ENCODE measurements at places on chromosomes 3 and 15.

- no peak for DNase-seq
Measured at GRCh38 chr3:25403968-25404367, 24.1 kb upstream of the RARB start.

GRCh38 chr15:82680200-82681102 is 29.2 kb downstream of the AP3B2 start:
- peak; percentile 76 for DNase-seq

DNA sequence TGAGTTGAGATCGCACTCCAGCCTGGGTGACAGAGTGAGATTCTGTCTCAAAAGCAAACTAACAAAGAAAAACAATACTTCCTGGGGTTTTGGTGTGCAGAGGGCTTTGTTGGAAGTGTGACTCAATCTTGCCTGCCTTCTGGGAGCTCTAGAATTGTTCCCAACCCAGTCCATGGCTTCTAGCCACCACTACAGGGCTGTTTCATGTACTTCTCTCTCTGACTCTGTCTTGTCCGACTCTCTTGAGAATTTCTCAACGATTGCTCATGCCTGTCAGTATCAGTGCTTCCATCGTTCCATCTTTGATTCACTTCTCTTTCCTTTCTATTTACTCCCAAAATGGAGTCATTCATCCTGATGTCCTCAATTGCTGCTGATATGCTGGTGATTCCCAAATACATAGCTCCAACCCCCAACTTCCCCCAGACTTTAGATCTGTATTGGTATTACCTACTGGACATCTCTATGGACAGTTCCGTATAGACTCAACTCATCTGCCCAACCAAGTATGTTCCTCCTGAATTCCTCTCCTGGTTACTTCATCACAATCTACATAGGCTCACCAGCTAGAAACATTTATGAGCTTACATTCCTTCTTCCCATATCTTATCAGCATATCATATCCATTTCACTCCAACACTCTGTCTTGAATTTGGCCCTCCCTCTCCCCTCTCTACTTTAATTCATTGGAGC is 1.8 kb upstream of the AP2M1 start:
- DNase-seq: no peak

GRCh38 chr3:74664606-74665005 is 50.1 kb upstream of the CNTN3 start:
- no peak for DNase-seq

GRCh38 chr15:70172566-70173225 is 75.0 kb upstream of the TLE3 start:
- DNase-seq: peak; percentile 65

GRCh38 chr15:95556866-95557225 is 773.7 kb upstream of the NR2F2 start:
- peak; percentile 28 for DNase-seq

- DNase-seq: no peak
Measured at GRCh38 chr3:81707996-81708395, 53.4 kb downstream of the GBE1 start.

GRCh38 chr3:7504886-7505775 is 644.2 kb downstream of the GRM7 start:
- peak; percentile 22 for DNase-seq

DNA sequence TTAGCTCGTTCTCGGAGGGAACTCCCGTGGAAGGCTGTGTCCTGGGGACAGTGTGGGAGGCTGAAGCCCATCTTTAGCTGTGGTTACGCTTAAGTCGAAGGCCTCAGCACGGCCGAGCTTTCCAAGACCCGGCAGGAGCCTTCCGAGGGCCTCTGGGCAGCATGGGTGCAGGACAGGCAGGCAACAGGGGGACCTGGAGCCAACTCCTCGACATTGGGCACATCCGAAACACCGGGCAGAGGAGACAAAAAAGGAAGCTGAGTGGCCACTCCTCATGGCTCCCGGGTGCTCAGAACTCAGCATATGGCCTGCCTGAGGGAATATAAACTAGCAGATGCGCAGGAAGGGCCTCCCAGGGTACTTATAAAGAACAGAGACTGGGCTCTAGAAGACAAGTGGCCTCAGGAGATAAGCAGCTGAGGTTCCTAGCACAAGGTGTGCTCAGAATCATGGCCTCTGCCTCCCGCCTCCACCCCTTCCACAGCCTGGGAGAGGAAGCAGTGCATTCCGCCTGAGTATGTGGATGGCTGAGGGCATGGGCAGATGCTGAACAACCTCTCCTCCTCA is 34.1 kb downstream of the ABTB1 start:
- DNase-seq: no peak

DNA sequence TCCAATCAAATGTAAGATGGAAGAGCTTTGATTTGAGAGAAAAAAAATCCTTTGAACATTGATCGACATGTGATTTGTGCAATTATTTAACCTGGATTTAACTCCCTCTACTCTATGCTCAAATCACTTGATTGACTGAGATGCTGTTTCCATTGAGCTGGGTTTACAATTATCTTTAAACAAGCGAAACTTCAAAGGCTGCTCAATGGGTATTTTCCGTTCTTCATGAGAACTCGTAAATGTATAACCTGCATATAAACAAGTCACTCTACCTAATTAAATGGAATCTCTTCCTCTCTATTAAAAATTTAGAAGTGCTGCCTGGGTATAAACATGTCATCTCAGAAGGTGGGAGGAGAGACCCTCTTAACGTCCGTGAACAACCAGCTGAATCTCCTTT is 71.9 kb downstream of the ANXA2 start:
- DNase-seq: no peak

DNA sequence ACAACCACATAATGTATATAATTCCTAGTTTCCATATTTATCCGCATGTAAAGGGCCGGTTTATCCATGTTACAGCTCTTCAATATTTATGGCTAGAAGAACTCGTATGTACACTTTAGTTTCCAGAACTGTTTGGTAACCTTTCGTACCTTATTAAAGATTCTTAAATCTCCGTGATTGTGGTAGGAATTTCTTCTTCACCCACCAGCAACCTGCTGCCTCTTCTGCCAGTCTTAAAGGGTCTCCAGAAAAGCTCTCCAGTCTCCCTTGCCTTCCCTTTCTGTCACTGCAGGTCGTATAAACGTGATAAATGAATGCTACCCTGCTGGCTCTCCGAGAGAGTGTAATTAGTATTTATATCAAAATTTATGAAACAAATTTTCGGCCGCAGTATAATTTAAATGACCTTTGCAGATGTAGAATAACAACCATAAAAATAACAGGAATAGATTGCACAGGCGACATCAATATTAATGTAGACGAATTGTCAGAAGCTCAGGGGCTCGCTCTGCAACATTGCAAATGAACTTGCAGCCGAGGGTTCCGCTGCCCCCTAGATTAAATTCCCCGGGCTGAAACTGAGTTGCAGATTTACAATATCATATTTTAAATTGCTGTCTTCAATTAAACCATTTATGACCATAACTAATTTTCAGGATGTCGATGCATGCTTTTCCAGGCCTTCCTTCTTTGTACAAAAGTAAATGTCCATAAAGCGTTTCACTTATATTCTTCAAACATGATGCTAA is 5.4 kb downstream of the ZIC1 start:
- peak; percentile 76 for DNase-seq

DNA sequence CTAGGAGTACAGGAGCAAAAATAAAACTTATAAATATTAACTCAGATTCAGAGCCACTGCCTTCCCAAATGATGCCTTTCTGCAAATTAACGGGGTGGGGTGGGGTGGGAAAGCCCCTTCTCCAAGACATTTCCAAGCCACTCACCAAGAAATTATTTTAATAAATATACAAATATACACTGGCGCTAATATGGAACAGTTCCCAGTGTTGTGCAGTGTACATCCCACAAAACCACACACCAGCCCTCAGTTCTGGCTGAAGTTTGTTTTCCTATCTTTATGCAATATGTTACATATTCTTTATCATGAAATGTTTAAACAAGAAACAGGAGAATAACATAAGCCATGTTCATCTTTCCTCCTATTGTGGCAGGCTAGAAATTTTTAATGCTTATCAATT is 53.0 kb upstream of the GYG1 start:
- DNase-seq: no peak

GRCh38 chr3:148763986-148764935 is 63.4 kb upstream of the CPB1 start:
- DNase-seq: peak; percentile 20

DNA sequence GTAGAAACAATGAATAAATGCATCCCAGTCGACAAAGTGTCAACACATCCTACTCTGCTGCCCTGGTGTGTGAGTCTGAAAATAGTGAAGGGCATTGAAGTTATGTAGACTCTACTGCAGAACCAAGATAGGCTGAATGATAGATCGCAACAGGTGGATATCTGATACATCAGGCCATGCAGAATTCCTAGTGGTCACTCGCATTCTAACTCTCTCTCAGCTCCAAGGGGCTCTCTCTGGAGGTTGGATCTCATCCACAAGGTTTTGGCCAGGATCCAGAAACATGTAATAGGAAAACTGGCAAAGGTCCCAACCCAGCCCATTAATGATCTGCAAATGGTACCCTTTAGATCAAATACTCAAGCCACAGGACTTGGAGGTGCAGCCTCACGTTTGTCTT is 514.1 kb downstream of the MAGI1 start:
- DNase-seq: no peak

DNA sequence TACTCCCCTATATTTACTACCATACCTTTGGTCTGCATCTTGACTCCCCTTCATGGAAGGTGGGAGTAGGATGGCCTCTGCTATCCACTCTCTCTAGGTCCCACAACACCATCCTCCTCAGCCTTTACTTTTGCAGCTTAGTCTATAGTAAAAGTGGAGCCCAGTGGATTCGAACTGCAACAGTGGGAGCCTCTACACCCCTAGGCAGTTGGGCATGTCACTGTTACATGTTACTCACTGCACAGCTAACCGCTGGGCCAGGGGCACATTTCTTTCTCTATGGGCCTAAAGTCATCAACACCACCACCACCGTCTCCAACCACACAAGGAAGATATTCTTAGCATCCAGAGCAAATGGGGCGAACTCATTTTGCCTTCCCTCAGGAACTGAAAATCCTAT is 62.9 kb downstream of the KLF13 start:
- no peak for DNase-seq

DNA sequence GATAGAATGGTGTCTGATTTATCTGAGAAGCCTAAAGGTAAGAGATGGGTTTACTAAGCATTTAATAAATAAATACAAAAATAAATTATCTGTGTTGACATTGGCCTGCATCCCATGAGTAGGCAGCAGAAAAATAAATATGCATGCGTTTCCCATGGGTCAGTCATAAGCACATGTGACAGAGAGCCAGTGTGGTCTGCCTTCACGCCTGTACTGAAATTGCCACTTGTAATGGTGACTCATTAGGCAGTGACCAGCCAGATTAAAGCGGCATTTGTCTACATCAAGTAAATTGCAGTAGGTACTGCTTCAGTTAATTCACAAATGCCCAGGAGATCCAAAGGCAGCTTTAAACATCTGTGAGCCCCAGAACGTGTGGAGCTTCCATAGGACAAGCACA is 399.6 kb downstream of the NAALADL2 start:
- DNase-seq: no peak

DNA sequence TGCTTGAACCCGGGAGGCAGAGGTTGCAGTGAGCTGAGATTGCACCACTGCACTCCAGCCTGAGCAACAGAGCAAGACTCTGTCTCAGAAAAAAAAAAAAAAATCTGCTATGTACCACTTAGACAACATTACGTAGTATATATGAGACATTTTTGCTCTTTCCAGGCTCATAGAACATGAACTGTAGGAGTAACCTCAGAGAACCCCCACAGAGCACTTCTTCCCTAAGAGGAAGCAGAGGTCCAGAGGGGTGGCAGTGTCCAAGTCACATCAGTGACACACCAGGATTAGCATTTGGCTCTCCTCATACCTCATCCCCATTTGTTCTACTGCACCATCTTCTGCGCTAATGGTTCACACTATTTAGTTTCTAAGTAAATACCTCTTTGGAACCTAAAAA is 33.7 kb downstream of the ARRDC4 start:
- DNase-seq: no peak

DNA sequence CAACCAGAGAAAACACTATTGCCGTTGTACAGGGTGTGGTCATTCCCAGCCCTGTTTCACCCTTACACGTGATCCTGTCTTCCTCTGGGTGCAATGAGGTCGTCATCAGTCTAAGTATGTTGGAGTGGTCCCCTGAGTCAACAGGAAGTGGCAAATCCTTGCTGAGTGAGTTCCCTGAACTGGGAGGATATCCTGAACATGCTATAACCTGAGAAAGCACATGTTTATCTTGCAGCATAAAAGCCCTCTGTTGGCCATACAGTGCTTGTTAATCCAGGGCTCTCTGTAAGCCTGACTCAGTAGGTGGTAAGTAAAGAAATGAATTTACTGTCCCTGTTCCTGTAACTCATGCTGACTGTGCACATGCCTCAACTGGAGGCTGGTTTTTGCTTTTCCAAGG is 477.8 kb upstream of the RGMA start:
- no peak for DNase-seq

DNA sequence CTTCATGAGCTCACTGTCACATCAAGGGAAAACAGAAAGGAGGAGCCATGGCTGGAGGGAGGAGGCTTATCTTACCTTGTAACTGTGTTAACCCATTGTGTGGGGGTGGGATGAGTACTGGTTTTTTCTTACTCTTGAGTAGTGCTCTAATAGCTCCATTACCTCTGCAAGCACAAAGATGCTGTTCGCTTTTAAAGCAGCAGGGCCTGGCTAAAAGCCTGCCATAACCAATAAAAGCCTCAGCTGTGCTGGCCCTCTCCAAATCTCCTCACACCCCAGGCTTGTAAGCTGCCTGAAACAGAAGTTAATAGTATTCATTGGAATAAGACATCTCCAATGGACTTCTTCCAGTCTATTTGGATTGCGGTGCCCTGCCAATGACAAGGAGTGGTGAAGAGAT is 544.1 kb downstream of the TUSC7 start:
- DNase-seq: no peak

- DNase-seq: no peak
Measured at GRCh38 chr3:122892118-122892960, 97.5 kb downstream of the SLC49A4 start.

Measured in eye (tissue), 1 donor.